Body of pancreas (tissue), 4 donors: ENCODE measurements at places on chromosomes 6 and 20.

DNA sequence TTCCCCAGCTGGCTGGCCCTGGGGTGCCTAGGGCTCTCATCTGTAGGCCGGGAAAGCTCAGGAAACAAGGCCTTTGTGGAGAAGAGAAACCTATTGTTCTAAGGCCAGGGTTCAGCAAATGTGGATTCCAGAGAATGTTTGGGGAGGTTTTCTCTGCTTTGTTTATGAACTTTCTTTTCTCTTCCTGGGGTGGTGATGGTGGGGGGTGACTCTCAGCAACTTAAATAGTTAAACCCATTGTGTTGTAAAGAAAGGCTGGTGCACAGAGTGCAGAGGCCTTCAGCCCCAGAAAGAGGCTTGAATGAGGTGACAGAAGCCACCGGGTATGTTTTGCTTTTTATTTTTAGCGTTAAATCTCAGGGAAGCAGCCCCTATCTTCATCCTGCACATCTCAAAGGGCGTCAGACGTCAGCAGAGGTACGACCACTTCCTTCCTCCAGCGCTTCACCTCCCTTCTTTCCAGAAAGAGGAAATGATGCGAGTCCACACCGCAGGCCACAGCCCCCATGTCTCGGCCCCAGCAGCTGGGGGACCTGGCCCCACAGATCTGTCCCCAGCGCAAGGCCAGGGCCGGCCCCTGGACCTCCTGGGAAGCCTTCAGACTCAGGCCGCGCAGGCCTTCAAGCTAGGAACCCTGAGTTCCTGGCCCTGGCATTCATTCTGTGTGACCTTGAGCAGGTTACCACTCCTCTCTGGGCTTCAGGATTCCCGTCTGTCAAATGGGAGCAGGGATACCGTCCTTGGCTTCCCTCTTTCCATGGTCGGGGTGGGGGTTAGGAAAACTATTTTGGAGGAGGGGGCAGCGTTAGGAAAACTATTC lies 605 bp upstream of the PPP1R16B start:
- peak; percentile 37 for DNase-seq

- DNase-seq: peak; percentile 70
Measured at GRCh38 chr20:12925210-12925755, 83.5 kb upstream of the SPTLC3 start.

DNA sequence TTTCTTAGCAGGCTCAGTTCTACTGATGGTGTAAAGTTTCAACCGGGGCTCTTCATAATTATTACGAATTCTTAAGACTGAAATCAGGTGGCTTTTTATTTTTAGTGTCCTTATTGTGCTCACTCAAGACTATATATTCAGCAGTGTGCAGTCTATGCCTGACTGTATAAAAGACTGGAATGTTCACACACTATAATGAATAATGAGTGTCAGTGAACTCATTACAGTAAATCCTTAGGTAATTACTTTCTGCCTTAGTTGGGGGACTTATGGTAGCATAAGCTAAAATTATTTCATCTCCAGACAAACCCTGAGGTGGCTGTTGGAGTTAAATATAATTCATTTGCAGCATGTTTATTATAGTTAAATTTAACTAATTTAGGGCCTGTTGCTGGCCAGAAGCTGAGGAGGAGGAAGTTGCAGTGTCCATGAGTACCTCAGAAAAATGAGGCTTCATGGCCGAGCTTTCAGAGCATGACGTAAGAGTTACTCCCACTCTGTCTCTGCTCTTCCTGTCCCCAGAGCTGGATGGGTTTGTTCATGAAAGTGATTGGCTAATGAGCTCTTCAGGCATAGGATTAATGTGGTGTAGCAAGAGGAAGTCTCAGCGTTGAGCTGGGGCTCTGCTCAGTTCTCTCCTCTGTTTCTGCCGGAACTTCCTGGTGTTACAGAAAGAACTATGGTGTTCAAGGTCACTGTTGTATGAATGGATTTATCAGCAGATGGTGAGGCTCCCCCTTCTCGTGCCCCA lies 335.7 kb downstream of the NRN1 start:
- DNase-seq: peak; percentile 54

DNA sequence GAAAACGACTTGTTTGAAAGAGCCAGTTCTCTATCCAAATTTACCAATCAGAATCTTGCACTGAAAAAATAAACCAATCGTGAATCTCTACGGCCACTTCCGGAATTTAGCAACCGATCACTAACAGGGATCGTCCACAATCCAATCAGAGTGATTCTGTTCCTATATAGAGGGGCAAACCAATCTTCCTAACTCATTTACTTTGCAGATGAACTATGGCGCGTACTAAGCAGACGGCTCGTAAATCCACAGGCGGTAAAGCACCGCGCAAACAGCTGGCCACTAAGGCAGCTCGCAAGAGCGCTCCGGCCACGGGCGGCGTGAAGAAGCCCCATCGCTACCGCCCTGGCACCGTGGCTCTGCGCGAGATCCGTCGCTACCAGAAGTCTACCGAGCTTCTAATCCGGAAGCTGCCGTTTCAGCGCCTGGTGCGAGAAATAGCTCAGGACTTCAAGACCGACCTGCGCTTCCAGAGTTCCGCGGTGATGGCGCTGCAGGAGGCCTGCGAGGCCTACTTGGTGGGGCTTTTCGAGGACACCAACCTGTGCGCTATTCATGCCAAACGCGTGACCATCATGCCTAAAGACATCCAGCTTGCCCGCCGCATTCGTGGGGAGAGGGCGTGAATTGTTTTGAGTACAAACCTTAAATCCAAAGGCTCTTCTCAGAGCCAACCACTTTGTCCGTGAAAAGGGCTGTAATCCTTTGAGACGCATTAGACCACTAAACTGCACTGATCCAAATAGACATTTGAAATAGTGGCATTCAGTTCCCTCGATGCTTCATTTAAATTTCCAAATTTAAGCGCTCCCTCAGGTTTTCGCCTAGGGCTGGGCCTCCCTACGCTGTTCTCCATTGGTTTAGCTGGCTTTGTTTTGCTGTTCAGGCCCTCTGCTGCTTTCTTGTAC lies 138.0 kb downstream of the HFE start:
- no peak for DNase-seq

DNA sequence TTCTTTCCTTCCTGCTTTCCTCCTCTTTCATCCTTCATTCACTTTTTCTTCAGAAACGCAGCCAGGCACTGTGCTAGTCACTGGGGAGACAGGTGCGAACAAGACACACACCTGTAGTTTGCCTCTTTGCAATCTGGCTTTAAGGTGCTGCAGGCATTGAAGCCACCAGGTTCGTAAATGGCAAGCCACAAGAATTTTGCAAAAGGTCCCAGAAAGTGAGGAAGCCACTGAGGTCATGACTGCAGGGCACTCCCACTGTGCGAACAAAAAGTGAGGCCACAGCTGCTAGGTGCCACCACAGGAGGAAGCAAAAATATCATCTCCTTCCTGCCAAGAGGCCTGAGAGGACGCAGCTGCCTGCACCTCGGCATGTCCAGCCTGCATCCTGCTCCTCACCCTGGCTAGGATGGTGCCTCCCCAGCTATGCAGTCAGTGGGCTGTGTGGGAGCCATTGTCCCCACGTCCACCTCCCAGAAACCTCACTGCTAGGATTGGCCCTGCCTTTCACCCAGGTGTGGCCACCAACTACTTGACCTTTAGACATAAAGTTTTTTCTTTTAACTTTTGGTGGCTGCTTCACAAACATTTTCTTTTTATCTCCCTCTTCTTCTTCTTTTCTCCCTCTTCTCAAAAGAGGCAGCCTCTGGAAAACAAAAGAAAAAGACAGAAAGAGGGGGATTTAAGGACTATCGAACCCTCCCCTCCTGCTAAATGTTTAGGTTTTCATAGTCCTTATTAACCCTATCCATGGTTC lies 230.8 kb downstream of the BCAS1 start:
- peak; percentile 71 for DNase-seq

GRCh38 chr6:62367601-62368000 lies 81.6 kb upstream of the KHDRBS2 start:
- no peak for DNase-seq

- peak; percentile 61 for DNase-seq
Measured at GRCh38 chr20:38221119-38221589, 39.4 kb downstream of the KIAA1755 start.

DNA sequence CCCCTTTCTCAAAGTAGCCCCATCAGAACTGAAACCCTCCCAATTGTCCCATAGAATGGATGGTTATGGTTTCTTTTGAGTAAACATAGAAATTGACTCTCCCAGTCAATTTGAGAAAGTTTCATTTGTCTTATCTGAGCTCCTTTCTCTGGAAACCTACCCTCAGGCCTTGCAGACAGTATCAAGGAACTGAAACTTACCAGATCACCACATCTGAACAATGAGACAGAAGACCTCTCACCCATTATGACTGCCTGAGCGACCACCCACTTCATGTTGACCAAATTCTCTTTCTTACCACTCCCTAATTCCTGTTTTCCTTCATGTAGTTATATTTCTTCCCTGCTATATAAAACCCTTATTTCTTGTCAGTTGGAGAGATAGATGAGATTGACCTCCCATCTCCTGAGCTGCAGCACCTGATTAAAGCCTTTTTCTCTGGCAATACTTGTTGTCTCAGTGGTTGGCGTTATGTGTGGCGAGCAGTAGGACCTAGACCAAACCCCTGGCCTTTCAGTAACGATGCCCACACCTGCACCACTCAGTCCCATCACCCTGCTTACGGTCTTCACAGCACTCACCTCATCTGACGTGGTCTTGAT lies 138.9 kb downstream of the ZNF217 start:
- DNase-seq: no peak

DNA sequence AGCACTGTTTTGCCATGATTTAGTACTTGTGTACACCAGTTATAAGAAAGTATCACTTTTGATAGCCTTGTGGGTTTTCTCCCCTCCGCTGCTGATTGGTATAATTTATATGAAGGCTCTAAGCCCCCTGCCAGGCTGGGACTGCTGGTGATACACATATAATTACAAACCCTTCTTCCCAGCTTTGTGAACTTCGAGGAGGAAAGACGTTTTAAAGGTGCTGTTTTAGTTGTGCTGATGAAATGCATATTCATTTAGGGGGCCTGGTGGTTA lies 246.2 kb downstream of the TAF4 start:
- no peak for DNase-seq

DNA sequence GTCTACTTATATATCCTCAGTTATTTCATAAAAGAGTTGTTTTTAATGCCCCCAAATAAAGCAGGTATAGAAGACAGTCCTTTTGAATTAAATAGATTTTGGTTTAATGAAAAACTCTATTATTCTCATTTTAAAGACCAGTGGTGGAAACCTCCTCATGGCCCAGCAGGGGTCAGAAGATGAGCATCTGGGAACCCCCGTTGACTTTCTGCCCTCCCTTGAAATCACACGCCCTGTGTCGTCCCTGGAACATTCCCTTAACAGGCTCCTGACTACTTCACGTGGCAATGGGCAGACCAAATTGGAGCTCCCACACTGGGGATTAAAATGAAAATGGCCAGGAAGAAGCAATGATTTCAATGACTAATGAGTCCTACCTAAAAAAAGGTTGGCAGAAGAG lies 220.9 kb downstream of the KIF16B start:
- no peak for DNase-seq

GRCh38 chr6:11345536-11345935 lies 113.1 kb upstream of the NEDD9 start:
- no peak for DNase-seq

DNA sequence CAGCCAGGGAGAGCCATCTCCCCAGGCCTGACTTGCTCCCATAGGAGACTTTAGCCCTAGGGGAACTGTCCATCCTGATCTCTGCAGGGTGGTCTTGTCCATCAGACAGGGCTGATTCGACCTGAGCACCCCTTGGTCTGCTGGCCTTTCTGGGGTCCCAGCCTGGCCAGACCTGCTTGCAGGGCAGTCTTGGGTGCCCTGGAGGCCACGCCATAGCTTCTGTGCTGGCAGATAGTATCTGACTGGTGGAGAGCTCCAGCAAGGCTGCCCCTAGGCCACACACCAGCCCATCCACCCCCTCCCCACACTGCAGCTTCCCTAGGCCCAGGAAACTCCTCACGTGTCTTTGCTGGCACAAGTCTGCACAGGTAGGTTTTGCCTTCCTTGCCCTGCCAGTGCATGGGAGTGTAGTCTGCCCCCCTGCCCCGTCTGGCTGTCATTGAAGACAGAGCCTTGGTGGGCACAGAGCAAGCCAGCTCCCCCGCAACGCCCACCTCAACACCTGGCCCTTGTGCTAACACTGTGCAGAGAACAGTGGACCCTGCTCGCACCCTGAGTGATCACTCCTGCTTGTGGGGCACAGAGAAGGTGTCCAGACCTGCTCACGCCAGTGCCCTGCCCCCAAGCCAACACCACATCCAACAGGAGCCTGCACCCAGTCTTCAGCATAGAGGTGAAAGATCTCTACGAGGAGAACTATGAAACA lies 32.4 kb downstream of the CCN2 start:
- no peak for DNase-seq

DNA sequence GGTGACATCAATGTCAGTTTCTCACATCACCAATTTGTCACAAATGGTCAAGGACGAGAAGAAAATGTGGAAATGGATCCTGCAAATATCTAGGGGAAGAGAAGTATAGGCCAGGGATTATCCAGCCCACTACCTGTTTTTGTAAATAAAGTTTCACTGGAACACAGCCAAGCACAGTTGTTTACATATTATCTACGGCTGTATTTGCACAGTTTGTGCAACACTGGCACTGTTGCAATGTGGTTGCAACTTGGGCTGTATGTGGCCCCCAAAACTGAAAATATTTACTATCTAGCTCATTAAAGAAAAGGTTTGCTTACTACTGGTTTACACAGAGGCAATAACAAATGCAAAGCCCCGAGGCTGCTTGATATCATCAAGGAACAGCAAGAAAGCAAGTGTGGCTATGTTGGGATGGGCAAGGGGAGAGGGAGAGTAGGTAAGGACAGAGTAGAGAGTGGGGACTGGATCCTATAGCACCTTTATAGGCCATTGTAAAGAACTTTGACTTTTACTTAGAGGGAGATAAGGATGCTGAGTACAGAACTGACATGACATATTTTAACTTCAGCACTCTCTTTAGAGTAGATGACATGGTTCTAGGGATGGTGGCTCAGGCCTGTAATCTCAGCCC lies 11.8 kb upstream of the STXBP5 start:
- DNase-seq: peak; percentile 27

DNA sequence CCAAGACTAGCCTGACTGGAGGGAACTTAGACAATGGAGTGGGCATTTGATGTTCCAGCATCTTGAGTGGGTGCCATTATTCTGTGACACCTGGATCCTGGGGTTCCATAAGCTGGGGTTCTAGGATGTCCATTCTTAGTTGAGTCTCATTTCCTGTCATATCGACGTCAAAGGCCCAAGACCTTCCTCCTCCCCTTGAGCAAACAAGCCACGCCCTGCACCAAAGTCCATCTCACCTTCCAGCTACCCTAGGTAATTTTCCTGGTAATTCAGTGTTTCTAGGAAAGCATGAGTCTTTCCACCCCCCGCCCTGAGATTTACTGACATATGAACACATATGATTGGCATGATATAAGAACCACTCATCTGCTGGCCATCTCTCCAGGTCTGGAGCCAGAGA lies at the start of gene TRIM40:
TSS of gene TRIM40 (plus strand) at position 384 of the 400 bp plus-strand sequence. CDS start 897 bp downstream, outside the sequence.
- DNase-seq: no peak
